Astrocyte (in vitro differentiated cells and primary cell): ENCODE measurements at places on chromosomes 2 and 18.
A peak's percentile ranks its signal among the peaks of the same experiment; 100 is the strongest.

GRCh38 chr18:32847691-32848090 is 74.9 kb upstream of the KLHL14 start:
- peaks cover 2% of the 10 kb centered on the region for H3K27me3 ChIP-seq
- no peak for DNase-seq

DNA sequence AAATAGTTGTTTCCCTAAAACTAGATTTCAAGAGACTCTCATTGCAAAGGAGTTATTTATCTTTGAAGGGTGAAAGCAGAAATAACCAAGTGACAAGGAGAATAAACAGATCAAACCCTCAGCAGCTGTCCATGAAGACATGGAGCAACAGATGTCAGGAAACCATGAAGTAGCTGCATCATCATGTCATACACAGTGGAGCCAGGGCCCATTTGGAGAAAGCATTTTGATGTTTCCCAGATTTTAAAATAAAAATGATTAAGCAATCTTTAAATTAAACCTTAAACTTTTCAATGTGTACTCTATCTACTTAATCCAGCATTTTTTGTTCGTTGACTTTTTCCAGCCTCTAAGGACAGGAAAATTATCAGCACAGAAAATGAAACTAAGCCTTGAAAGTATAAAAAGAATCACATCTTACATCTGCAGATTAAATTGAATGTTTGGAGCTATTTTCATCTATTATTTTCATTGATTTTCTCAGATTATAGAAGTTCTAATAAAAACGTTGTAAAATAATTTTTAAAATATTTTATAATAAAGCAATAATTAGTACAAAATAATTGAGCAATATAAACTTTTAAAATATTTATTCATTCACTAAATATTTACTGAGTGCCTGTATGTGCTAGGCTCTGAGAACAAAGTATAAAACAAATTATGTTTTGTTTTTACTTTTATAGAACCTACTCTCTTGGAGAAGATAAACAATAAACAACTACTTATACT is 860.1 kb downstream of the BCL11A start:
- no peak for DNase-seq
- H3K4me1 ChIP-seq, result no peaks in the 10 kb centered on the region
- no peaks in the 10 kb centered on the region for H3K36me3 ChIP-seq

DNA sequence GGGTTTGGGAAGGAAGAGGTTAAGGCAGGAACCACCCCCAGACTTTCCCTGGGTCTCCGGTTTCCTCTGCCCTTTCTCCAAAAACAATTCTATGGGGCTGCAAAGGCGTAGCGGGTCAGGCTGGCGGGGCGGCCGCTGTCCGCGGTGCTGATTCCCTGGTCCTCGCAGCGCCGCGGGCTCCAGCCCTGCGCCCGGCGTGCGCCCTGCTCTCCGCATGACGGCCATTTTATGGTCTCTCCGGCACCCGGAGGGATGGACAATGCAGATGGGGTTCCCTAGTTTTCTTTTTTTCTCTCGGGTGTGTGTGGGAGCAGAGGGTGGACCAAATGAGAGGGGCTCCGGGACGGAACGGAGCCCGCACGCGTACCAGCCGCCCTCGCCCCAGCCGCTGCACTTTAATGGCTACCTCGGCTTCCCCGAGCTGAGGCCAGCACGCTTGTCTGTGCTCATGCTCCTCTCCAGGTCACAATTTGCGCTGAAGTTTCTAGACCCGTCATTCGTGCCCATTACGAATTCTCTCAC is 1.6 kb downstream of the ST8SIA3 start:
- no peak overlapping the region for H3K27ac ChIP-seq
- H3K4me3 ChIP-seq, result peak overlapping the region; percentile 31
- no peaks in the 10 kb centered on the region for H3K36me3 ChIP-seq
- H3K4me1 ChIP-seq, result no peaks in the 10 kb centered on the region
- peak; percentile 16 for DNase-seq

- peaks cover 31% of the 10 kb centered on the region for H3K4me1 ChIP-seq
- peaks cover 6% of the 10 kb centered on the region for H3K36me3 ChIP-seq
- H3K4me3 ChIP-seq, result no peak overlapping the region
- DNase-seq, result peak; percentile 87
- peak overlapping the region; percentile 58 for H3K27ac ChIP-seq
Measured at GRCh38 chr2:120287183-120288015, 34.7 kb downstream of the RALB start.

DNA sequence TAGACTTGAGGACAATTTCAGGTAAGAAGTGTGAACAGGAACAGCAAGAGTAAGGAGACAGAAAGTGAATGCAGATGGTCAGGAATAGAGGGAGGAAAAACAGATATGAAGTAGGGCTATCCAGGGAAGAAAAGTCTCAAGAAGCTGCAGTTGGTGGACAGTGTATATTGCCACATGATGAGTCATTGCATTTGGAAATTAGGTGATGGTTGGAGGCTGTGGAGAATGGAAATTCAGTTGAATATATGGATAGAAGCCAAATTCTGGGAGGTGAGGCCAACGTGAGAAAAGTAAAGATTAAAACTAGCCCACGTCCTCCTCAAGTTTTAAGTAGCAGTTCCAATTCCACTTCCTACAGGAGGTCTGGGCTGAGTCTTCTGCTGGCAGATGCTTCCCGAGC is 158.4 kb downstream of the UBE2E3 start:
- H3K27ac ChIP-seq, result no peak overlapping the region
- no peaks in the 10 kb centered on the region for H3K27me3 ChIP-seq
- DNase-seq, result peak; percentile 18
- no peaks in the 10 kb centered on the region for H3K4me1 ChIP-seq
- no peaks in the 10 kb centered on the region for H3K36me3 ChIP-seq

DNA sequence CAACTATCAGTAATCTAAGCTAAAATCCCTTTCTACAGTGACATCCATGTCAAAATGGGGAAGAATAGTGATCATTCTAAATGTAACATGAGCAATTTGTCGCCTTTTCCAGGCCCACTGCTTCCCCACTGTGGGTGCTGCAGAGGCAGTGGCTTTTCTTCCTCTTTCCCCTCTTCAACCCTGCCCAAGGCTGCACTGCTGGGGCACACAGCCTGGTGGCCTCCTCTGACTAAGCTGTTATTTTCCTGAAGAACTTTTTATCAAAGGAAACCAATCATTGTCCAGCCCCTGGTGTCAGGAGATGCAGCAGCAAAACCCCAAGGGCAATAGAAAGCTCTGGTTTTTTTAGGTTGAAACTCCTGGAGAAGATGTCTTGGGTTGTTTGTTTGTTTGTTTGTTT is 117.6 kb upstream of the KLF7 start:
- no peaks in the 10 kb centered on the region for H3K27me3 ChIP-seq
- no peaks in the 10 kb centered on the region for H3K4me1 ChIP-seq
- no peak overlapping the region for H3K4me3 ChIP-seq
- DNase-seq, result no peak
- H3K36me3 ChIP-seq, result no peaks in the 10 kb centered on the region

DNA sequence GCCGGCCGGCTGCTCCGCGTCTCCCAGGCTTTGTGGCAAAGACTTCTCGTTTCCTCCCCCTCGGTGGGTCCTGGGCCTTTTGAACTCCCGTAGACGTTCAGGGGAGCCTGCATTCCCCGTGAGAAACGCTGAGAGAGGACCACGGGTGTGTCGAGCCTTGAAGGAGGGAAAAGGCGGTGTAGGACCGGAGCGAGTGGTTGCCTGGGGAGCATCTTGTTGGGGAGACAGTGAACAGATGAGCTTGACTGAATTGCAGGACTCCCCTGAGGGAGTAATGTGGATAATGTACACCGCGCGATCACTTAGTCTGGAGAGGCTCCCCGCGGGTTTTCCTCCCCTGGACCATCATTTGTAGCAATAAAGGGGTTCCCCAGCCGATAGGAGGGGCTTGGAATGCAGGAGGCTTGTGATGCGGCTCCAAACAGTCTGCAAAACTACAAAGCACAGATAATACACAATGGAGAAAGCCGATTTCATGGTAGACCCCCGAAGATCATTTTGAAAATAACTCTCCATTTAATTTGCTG is 769 bp downstream of the ALMS1 start:
- peak overlapping the region; percentile 65 for H3K27ac ChIP-seq
- no peak for DNase-seq
- H3K4me1 ChIP-seq, result peaks cover 7% of the 10 kb centered on the region

- H3K27ac ChIP-seq, result no peak overlapping the region
- no peaks in the 10 kb centered on the region for H3K27me3 ChIP-seq
- H3K36me3 ChIP-seq, result no peaks in the 10 kb centered on the region
- DNase-seq, result no peak
- H3K4me3 ChIP-seq, result no peak overlapping the region
Measured at GRCh38 chr2:145199042-145199441, 679.1 kb upstream of the ZEB2 start.

DNA sequence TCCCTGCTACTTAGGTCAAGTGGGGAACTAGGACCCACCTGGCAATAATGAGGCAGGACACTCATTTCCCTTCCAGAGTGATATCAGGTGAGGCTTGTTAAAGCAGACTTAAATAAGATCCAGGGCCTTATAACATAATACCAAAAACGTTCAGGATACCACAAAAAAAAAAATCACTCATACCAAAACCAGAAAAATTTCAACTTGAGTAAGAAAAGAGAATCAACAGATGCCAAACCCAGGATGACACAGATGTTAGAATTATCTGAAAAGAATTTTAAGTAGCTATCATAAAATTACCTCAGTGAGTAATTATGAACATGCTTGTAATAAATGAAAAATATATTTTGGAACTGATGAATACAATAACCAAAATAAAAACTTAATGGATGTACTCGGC is 255.6 kb upstream of the OSR1 start:
- H3K27me3 ChIP-seq, result no peaks in the 10 kb centered on the region
- H3K4me1 ChIP-seq, result peaks cover 14% of the 10 kb centered on the region
- no peaks in the 10 kb centered on the region for H3K36me3 ChIP-seq

DNA sequence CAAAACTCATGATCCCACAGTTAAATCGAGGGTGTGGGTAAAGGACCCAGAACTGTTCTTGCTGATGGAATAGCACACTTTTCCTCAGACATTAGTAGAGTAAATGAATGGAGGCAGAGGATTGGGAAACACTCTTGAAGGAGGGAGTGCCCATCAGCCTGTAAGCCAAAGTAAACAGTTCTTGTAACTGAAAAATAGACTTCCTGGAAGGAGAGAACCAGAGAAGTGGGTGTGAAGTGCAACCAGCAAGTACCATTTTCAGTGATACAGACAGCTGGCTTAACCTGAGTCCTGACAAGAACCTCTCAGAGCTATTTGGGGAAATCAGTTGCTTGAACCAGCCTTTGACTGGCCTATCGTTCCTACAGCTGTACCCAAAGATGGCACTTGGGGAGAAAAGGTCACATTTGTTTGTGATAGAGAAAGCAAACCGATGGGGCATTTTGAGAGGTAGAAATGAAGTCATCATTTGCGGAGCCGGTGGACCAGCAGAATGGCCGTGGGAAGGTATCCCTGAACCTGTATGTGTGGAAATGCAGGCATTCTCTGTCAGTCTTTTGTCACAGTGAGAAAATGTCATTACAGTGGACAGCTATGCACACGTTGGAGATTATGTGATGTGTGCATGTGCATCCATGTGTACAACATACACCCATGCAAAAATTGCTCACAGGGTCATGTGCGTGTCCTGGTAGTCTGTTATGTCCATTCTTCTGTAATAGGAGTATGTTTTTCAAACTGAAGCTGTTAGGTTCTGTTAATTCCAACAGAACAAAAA is 17.8 kb downstream of the CRIM1 start:
- H3K27me3 ChIP-seq, result no peaks in the 10 kb centered on the region
- H3K36me3 ChIP-seq, result no peaks in the 10 kb centered on the region
- no peak overlapping the region for H3K4me3 ChIP-seq

- H3K27me3 ChIP-seq, result peaks cover 11% of the 10 kb centered on the region
- H3K4me3 ChIP-seq, result no peak overlapping the region
- DNase-seq, result no peak
- H3K4me1 ChIP-seq, result peaks cover 7% of the 10 kb centered on the region
- H3K27ac ChIP-seq, result no peak overlapping the region
- H3K36me3 ChIP-seq, result no peaks in the 10 kb centered on the region
Measured at GRCh38 chr2:241039416-241039815, 41.0 kb downstream of the SNED1 start.

- H3K27me3 ChIP-seq, result no peaks in the 10 kb centered on the region
- no peak overlapping the region for H3K27ac ChIP-seq
- no peaks in the 10 kb centered on the region for H3K36me3 ChIP-seq
- peaks cover 2% of the 10 kb centered on the region for H3K4me1 ChIP-seq
- DNase-seq, result no peak
Measured at GRCh38 chr2:177554365-177554764, 161.8 kb downstream of the AGPS start.

GRCh38 chr2:196659844-196660243 is 20.3 kb downstream of the CCDC150 start:
- no peak overlapping the region for H3K27ac ChIP-seq
- peaks cover 4% of the 10 kb centered on the region for H3K36me3 ChIP-seq
- no peak overlapping the region for H3K4me3 ChIP-seq
- no peak for DNase-seq
- H3K27me3 ChIP-seq, result no peaks in the 10 kb centered on the region
- H3K4me1 ChIP-seq, result peaks cover 3% of the 10 kb centered on the region

DNA sequence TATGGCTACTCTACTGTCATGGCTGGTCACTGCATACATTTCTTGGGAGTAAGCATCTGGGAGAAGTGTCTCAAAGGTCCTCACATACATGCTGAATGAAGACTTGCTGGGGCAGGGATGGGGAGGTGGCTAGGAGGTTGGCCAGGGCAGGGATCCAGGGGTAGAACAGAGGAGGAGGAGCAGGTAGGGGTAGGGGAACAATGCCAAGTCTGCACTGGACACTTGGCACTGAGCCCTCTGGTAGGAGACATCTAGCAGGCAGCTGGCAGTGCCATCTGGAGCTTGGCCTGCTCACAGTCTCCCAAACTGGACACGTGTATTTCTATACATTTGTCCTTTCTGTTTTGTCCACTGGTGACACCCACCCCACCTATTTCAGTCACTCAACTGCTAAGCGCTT is 62.7 kb upstream of the REV1 start:
- no peak overlapping the region for H3K4me3 ChIP-seq
- no peaks in the 10 kb centered on the region for H3K27me3 ChIP-seq
- H3K4me1 ChIP-seq, result no peaks in the 10 kb centered on the region

- H3K36me3 ChIP-seq, result no peaks in the 10 kb centered on the region
- H3K27ac ChIP-seq, result no peak overlapping the region
- H3K27me3 ChIP-seq, result no peaks in the 10 kb centered on the region
- H3K4me3 ChIP-seq, result no peak overlapping the region
- no peaks in the 10 kb centered on the region for H3K4me1 ChIP-seq
Measured at GRCh38 chr2:67476809-67477790, 80.0 kb downstream of the ETAA1 start.

DNA sequence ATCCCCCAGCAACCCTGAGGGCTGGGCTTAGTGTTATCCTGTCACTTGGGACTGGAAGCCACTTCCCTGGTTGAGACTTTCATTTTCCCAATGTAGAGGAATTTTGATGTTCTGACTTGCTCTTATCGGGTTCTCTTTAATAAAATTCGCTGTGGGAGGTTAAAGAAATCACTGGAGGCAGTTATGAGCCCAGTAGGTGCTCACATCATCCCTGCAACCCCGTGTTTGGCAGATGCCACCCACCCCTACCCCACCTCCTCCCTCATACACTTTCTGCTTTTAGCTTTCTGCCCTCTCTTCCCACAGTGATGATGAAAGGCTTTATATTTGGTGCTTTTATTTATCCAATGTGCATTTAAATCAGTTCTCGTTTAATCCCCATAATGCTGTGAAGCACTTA is 106.6 kb downstream of the MAPK4 start:
- no peak overlapping the region for H3K4me3 ChIP-seq
- no peaks in the 10 kb centered on the region for H3K36me3 ChIP-seq
- no peaks in the 10 kb centered on the region for H3K4me1 ChIP-seq
- H3K27ac ChIP-seq, result no peak overlapping the region
